Stimulated activated memory B cell treated with anti-CD40 and anti-IgM and Interleukin-4, amounts not matched to agents 10 μg/mL and 1 μg/mL and 100 μg/mL, for 72 hours (primary cell): ENCODE measurements at places on chromosomes 11 and 22.

GRCh38 chr11:76689313-76690260 is 19.0 kb upstream of the LRRC32 start:
- ATAC-seq: no peak

GRCh38 chr22:32204856-32205722 is at the start of gene RFPL2:
TSS of gene RFPL2 (minus strand) at chr22:32205073. CDS start at chr22:32202451, 2,622 bp downstream.
- no peak for ATAC-seq

DNA sequence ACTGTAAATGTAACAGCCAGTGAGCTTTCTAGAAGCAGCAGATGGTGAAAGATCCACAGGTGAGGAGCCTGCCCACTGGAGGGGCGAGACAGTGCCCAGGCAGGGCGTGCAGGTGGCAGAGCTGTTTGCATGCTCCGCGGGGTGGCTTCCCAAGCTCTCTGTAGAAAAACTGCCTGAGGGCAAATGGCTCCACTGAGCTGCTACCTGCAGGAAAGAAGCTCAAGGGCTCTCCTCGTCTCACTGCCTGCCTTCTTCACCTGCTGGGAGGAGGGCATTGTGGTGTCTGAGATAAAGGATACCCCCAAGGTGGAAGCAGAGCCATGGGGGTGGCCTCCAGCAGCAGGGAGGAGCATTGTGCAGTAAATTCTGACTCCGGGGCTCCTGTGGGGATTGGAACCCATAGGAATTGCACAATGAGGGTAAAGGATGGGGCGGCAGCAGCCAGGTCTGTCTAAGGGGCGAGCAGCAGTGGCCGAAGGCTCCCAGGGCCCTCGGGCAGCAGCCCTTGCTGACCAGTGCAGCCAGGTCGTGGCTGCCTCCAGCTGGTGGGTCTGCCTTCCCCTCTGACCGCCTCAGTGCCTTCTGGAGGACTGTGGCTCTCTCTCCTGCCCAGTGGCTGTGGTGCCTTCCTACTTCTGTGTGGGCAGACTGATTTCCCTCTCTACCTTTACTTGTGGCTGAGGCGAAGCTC is 28.0 kb upstream of the CABP7 start:
- ATAC-seq: no peak

DNA sequence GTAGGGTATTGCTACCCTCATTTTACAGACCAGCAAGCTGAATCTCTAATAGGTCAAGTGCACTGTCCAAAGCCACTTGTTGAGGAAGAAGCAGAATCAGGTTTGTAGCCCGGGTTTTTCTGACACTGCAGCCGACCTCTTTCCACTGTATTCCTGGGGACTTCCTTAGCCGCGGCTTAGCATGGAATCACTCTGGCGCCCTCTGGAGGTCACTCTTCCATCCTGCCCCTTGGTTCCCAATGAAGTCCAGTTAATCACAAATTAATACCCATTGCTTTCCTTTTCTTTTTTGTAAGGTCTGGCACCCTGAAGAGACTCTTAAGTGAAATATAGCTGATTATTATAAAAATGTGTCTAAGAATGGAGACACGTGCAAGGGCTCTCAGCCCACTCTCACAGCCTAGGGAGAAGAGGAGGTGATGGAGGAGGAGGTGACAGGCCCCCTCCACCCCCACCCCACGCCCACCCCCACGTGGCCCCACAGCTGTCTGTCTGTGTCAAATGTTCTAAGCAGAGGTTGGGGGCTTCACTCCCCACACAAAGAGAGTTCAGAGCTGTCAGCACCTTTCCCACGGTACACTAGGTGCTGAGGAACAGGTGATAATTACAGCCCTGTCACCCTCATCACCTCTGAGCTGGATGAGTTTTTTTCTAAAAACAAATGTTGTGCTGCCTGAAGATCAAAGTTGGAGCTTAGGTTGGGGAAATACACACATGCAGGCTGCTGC is 57.7 kb upstream of the DRD2 start:
- no peak for ATAC-seq

DNA sequence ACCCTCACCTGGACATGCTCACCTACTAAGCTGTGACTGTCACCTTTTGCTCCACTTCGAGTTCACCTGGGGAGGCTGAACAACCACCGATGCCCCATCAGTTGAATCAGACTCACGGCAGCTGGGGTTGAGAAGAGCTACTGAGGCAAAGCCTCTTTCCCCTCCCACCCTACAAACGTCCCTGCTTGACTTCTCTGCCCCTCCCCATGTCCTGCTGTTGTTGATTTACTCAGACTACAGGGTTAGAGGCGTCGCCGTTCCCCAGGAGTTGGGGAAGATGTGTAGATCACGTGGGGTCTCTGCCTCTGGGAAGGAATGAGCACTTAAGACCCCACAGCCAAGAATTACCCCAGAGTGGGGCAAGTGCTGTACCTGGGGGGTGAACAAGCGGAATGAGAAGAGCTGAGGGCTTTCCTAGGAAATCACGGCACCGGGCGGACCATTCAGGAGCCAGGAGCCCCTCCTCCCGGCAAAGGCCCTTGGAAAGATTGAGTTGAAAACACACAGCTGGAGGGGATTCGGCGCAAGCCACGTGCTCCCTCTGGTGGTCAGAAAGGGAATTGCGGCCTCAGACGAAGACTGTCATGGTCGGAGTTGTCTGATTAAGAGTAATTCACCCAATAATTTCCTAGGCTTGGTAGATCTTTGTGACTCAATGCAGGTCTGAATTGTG is 7.0 kb downstream of the FXYD2 start:
- peak; percentile 58 for ATAC-seq

DNA sequence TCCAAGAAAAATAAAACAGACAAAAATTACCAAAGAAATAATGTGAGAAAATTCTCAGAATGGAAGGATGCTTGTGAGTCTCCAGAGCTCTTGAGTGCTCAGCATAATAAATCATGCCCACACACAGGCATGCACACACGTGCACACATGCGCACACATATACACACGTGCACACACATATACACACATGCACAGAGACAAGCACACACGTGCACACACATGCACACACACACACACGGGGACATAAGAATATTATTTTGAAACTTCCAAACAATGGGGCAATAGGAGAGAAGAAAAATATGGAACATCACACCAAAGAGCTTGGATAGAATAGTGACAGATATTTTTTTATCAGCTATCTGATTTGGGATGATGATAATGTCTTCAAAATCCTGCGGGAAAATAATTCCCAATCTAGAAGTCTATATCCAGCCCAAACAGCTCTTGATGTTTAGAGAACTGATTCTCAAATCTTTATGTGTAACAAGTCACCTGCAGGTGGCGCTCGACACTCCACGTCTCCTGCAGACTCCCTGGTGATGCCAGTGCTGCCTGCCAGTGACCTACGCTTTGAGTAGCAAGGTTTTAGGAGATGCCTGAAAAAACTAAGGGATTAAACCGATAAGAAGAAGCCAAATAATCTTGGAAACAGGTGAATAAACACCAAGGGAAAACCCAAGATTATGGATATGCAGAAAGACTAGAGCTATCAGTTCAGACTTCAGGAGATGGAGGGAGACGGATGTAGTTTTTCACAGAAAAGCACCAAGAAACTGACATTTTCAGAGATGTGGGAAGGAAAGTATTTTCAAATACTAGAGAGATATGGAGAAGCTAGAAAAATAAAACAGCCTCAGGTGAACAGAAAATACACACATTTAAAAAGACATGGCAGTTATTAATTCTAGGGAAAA is 743.6 kb downstream of the ETS1 start:
- no peak for ATAC-seq

- no peak for ATAC-seq
Observed at GRCh38 chr22:49869086-49869830, 15.6 kb downstream of the ZBED4 start.

DNA sequence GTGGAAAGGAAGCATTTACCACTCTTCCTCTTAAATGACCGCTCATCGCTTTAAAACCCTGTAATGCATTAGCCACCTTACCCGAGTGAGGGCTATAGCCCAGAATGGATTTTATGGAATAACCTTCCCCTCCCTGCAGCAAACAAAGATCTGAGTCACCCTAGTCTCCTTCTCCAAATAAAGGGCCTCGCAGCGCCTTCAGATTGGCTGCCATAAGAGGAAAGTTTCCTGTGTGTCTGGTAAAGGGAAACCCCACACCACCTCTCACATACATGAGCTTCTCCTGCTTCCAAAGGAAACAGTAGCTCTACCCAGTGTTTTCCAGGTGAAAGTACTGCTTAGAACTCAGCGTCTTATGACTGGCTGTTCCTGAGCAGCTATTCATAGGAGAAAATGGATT is 47.8 kb downstream of the PPP2R1B start:
- no peak for ATAC-seq

DNA sequence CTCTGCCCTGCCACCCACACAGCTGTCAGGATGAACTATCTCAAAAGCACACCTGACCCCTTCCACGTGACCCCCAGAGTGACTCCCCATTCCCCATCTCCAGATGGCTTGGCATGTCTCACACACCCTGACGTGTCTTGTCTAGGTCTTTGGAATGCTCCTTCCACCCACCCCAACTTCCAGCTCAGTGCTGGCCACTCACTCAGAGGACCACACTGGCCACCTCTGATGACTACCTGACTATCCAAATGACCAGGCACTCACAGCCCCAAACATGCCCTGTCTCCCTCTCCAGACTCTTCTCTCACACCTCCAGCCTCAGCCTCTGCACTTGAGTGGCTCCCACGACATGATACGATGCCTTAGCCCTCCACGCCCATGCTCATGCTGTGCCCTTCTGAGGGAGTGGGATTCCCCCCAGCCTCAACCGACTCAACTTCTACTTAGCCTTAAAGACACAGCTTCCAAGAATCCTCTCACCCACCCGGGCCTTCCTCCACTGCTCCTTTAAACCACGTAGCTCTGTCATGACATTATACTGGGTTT is 259.4 kb downstream of the BUD13 start:
- ATAC-seq: no peak

- no peak for ATAC-seq
Observed at GRCh38 chr11:117929916-117930570, 841 bp upstream of the TMPRSS13 start.

DNA sequence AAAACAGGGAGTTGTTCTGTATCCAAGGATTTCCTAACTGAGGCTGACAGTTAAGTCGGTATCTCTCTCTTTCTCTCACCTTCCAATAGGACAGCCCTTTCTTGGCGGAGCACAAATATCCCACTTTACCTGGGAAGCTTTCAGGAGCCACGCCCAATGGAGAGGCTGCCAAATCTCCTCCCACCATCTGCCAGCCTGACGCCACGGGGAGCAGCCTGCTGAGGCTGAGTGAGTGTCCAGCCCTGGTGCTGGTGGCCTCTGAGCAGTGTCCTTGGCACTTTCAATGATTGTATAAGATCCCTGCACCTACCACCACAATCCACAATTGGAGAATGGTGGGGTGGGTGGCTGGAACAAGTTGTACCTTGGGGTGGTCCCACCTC is 33.7 kb downstream of the CYB5R2 start:
- ATAC-seq: no peak

- ATAC-seq: no peak
Observed at GRCh38 chr11:19060629-19061028, at the start of gene MRGPRX2. TSS of gene MRGPRX2 (minus strand) at chr11:19060717. CDS start at chr11:19056402, 4,315 bp downstream.

GRCh38 chr11:46489656-46490560 is 98.3 kb upstream of the CHRM4 start:
- peak; percentile 67 for ATAC-seq

DNA sequence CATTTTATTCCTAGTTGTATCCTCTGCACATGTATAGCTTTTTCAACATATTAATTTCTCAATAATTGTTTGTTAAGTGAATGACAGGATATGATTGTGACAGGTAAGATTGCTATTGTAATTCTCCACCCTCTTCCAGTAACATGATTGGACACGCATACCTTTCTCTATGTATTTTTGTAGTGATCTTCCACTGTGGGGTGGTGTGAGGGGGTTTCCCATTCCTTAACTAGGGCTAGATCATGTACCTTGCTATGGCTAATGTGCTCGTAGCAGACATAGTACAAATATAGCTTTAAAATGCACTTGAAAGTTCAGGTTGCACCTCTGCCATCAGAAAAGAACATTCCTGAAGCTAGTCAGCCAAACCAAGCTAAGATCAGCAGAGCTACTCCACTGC is 2392.8 kb upstream of the RAG2 start:
- ATAC-seq: no peak

DNA sequence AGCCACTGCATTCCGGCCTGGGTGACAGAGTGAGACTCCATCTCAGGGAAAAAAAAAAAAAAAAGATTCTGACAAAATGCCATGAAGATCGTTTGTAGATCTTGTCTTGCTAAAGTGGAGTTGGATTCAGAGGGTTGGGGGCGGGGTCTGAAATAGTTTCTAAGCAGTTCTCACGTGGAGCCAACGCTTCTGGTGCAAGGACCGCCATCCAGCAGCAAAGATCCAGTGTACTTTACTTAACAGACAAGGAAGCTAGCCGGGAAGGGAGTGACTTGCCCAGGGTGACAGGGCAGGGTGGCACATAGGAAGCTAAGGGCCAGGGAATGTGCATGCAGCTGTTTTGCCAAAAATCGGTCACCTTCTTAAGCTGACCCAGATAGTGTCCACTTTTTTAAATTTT is 27.4 kb downstream of the APOL1 start:
- no peak for ATAC-seq

GRCh38 chr22:49925525-49926128 is 7.2 kb downstream of the CRELD2 start:
- ATAC-seq: peak; percentile 79

DNA sequence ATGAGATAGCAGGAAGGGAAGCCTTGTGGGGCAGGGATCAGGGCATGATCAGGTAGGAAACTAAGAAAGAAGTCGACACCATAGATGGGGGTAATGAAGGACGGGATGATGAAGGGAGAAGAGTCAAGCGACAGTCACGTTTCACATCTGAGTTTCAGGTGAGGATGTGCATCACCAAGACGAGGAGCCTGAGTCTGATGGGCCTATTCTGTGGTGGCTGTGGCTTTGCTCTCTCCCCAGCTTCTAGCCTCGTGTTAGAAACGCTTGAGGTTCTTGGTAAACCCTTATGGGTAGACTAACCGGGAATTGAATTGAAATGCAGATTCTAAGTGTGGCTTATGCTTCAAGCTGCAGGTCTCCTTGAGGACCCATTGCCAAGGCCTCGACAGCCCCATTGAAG is 45.6 kb upstream of the LMO1 start:
- ATAC-seq: no peak

DNA sequence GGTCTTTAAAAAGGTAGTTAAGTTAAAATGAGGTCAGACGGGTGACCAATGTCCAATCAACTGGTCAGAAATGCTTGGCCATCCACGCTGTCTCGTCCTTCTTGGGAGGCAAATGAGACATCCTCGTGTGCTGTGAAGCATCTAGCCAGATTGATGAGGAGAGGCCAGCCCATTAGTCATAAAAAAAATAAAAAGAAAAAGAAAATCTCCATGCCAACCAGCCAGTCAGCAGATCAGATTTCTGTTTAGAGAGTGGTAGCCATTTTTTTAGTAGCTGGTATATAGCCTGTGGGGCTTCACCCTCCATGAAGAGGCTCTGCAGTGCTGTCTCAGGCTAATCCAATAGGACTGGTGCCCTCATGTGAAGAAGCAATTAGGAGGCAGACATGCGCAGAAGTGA is 343.1 kb upstream of the SYN3 start:
- no peak for ATAC-seq

DNA sequence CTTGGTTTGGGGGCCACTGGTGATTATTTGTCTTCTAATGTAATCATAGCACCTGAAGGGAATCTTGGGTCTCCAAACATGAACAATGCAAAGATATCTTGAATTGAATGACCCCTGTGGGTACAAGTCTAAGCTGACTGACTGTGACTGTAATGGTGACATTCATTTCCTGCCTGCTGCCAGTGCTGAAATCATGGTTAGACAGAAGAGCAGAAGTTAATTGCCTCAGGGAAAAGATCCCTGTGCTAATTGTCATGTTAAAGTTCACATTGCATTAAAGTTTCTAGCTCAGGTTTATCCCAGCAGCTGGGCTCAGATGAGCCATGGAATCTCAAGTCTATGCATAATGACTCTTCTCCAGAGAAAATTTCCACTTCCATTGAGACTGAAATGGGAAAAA is 772.0 kb downstream of the ETS1 start:
- ATAC-seq: no peak
